ENCODE measurements at places on chromosomes 7 and 10.
A peak's percentile ranks its signal among the peaks of the same experiment; 100 is the strongest.

GRCh38 chr7:130961128-130961601 lies 227.2 kb upstream of the KLF14 start:
- DNase-seq, result no peak

- DNase-seq, result peak; percentile 84
These were observed 76.1 kb upstream of the CPXM2 start for GRCh38 chr10:123967626-123968243.

DNA sequence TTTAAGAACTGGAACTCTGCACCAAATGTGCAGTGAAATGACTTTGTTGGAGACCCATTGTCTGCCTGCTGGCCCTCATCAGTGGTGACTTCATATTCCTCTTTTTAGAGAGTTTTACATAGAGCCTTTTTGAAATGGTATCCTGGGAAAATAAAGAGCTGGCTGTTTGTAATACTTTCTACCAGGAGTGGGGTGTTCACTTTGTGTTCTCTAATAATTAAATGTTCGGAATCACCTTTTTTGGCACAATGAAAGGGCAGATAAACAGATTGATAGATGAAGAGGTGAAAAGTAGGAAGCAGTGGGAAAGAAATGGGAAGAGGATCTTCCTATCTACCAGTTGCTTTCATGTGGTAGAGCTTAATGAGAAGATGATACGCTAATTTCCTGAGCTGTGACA lies 55.5 kb downstream of the PRPF18 start:
- DNase-seq, result no peak

GRCh38 chr7:142616121-142616643 lies 133.1 kb upstream of the PRSS1 start:
- DNase-seq, result no peak

- no peak for DNase-seq
These were observed 32.2 kb downstream of the MRPS33 start for GRCh38 chr7:140982508-140982907.

DNA sequence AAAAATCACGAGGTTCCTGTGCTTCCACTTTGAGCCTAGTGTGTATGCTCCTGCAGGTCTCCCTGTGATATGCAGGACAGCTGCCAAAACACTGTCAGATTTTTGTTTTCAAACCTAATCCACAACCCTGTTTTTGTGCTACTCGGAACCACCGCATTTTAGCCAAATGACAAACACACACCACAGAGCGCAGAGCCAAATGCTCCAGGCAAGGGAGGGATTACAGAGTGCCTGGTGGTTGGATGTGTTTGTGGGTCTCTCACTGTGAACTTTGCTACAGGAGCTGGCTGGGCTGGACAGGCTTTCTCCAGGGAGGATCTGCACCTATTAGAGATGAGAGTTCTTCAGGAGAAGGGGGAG lies 5.7 kb upstream of the RBM28 start:
- no peak for DNase-seq

GRCh38 chr7:22563032-22563501 lies 63.1 kb upstream of the STEAP1B start:
- DNase-seq, result no peak

DNA sequence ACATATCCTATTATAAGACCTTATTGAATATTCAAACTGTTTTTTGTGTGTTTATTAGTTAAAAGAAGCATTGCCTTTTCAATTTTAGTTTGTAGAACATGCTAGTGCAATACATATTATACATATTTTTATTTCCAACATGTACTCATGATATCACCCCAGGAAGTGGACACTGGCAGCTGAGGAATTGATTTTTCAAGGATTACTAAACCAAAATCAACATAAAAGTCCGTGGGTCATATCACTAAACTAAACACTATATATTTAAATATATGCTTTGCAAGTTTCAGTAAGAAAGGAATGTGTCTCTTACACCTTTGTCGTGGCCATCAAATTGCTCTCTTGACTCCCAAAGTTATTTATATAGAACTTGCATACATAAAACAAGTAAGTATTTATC lies 185.2 kb downstream of the AGMO start:
- no peak for DNase-seq

All from progenitor cell of endocrine pancreas (in vitro differentiated cells).